A375 (cell line): ENCODE measurements at places on chromosomes 4 and X. TPM values are rescaled to one million over a fixed set of nuclear protein-coding genes. Genes with fewer than 3 reads are reported as not detected.

TBL1X gene
- total RNA-seq = 45.7 and 64.0 TPM in 2 replicates

RBM47 gene
- 7.6 and 10.1 TPM in 2 replicates for total RNA-seq

NDST4 gene
- not detected in 2 replicates for total RNA-seq

CFAP299 gene
- not detected in 2 replicates for total RNA-seq

CLDN34 gene
- total RNA-seq = 0.13 and 1.4 TPM in 2 replicates

SGMS2 gene
- 23.2 and 25.6 TPM in 2 replicates for total RNA-seq

MAP3K15 gene
- total RNA-seq = 0.15 and 0.32 TPM in 2 replicates

SMAD1 gene
- 9.2 and 10.0 TPM in 2 replicates for total RNA-seq

GJB1 gene
- 4.5 and 5.7 TPM in 2 replicates for total RNA-seq
